Thymus (tissue), 14 donors: ENCODE measurements at places on chromosomes 6 and 20.

DNA sequence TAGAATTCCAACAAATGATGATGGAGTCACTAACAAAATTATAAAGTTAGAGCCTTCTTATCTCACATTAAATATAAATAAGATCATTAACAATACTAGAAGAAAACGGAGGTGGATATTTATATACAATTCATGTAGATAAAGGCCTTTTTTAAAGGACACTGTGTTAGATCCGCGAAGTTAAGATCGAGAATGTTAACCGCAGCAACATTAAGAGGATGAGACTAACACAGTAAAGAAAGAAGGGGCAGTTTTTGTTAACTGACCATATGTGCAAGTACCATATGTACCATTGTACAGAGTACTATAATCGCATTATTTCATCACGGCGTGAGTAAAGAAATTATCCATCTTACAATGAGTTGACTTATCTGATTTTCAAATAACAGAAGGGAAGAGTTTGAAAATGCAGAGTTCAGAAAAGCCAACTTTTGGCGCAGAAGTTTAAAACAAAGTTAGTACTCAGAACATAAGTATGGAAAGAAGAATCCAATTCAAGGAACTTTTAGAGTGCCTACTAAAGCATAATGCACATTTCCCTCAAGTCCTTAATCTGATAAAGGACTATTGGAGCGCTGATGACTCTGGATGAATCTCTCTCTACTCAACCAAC, 1.4 kb downstream of the FBXL4 start:
- no peak for DNase-seq

GRCh38 chr6:42532038-42532669, 31.7 kb upstream of the UBR2 start:
- peak; percentile 58 for DNase-seq

- no peak for DNase-seq
Observed at GRCh38 chr20:50328222-50328979, 137.8 kb downstream of the CEBPB start.

- no peak for DNase-seq
Observed at GRCh38 chr6:11738661-11739375, 39.8 kb downstream of the ADTRP start.

GRCh38 chr20:56826306-56826704, 197.2 kb downstream of the TFAP2C start:
- DNase-seq = no peak

DNA sequence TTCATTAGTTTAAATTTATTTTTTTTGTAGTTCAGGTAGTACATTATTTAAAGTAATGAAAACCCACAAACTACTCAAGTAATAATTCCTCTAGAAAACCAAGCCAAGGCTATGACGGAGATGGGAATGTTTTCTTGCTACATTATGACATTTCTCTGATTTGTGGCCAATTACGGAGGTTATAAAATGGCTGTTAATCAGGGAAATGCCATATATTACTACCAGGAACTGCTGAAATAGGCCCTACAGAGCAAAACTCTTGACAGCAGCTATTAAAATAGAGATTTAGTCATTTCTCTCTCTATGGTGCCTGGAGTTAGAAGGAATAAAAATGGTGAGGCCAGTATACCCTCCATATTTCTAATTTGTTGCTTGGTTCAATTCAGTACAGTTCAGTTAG, 280.0 kb downstream of the ARHGAP18 start:
- no peak for DNase-seq

- no peak for DNase-seq
Observed at GRCh38 chr20:39294137-39294725, 332.1 kb downstream of the DHX35 start.

GRCh38 chr6:101429845-101430244, 36.3 kb downstream of the GRIK2 start:
- no peak for DNase-seq

GRCh38 chr6:146857980-146858347, 259.2 kb downstream of the ADGB start:
- no peak for DNase-seq

- DNase-seq = no peak
Observed at GRCh38 chr6:16200321-16200883, 38.0 kb upstream of the GMPR start.

- no peak for DNase-seq
Observed at GRCh38 chr6:21496706-21497105, 96.8 kb upstream of the SOX4 start.

DNA sequence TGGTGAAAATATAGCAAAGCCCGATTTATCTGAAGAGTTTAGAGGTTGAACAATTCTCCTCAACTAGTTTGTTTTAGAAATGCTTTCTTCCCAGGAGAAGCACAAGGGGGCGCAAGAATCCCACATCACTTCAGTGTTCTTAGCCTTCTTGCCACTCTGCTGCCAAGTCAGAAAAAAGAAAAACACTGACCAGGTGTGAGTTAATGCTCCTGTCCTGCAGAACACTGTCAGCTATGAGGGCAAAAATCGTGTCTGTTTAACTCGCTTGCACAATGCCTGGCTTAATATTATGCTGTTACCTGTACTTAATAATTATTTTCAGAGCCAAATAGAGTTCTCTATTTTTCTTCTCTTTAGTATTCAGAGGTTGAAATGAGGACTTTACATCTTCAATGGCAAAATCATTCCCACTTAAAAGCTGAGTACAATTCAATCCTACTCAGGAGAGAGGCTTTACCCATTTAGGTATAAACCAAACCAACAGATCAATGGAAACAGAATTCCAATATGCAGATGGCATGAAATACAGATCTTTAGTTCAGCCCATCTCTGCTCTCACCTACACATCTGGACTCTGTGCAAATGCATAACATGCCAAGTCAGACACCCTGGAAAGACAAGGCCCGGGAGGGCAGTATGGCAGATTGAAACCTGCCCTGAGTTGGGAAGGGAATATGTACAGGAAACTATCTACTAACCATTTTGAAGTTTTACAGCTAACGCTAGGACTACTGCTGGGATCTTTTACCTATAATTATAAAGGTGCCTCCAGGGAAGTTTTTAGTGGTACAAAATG, 71.4 kb upstream of the TULP1 start:
- DNase-seq = peak; percentile 56

DNA sequence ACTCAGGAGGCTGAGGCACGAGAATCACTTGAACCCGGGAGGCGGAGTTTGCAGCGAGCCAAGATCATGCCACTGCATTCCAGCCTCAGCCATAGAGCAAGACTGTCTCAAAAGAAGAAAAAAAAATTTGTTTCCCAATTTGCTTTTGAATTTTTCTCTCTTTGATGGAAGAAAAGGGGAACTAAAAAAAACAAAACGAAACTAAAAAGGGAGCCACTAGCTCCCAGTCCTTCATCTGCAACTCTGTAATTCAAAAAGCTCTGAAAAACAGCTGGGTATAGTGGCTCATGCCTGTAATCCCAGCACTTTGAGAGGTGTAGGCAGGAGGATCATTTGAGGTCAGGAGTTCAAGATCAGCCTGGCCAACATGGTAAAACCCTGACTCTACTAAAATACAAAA, 9.5 kb downstream of the OVOL2 start:
- no peak for DNase-seq

- DNase-seq = no peak
Observed at GRCh38 chr6:39476151-39476550, 153.6 kb upstream of the KCNK16 start.

GRCh38 chr6:6008089-6008647, 1.4 kb upstream of the NRN1 start:
- no peak for DNase-seq

DNA sequence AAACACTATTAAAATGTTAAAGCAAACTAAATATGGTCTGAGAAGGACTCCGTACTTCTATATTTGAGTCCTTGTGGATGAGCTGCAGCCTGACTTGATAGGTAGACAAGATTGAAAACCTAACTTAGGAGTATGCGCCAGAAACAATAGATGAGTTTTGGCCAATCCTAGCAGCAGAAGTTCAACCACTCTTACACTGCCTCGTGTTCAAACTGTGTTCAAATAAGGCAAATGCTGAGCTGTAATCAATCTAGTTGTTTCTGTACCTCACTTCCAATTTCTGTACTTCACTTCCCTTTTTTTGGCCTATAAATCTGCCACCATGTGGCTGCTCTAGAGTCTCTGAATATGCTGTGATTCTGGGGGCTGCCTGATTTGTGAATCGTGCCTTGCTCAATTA, 13.2 kb upstream of the SERINC1 start:
- no peak for DNase-seq

GRCh38 chr6:29509711-29510110, 22.0 kb upstream of the MAS1L start:
- no peak for DNase-seq

GRCh38 chr20:49858076-49858585, 45.5 kb downstream of the SLC9A8 start:
- DNase-seq = no peak

DNA sequence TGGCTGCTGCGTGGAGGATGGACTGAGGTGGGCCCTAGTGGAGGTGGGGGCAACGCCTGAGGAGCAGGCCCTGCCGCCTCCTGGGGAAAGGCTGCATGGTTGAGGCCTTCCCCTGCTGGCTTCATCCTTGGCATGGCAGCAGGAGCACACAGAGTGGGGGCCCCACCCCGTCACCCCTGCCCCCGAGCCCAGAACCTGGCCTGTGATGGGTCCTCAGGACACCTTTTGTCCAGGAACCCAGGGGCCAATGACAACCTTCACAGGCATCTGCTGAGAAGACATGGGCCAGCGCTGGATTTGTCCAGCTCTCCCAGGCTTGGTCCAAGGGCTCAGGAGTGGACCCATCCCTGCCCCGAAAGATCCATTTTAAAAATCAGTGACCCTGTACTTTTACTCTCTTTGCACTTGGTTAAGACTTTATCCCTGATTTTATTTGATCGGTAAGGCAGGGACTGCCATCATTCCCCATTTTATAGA, 575 bp upstream of the SLC17A9 start:
- DNase-seq = no peak

DNA sequence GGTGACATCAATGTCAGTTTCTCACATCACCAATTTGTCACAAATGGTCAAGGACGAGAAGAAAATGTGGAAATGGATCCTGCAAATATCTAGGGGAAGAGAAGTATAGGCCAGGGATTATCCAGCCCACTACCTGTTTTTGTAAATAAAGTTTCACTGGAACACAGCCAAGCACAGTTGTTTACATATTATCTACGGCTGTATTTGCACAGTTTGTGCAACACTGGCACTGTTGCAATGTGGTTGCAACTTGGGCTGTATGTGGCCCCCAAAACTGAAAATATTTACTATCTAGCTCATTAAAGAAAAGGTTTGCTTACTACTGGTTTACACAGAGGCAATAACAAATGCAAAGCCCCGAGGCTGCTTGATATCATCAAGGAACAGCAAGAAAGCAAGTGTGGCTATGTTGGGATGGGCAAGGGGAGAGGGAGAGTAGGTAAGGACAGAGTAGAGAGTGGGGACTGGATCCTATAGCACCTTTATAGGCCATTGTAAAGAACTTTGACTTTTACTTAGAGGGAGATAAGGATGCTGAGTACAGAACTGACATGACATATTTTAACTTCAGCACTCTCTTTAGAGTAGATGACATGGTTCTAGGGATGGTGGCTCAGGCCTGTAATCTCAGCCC, 11.8 kb upstream of the STXBP5 start:
- no peak for DNase-seq

- no peak for DNase-seq
Observed at GRCh38 chr6:75377386-75377785, 92.8 kb upstream of the TMEM30A start.

GRCh38 chr6:134689641-134690040, 260.3 kb downstream of the ALDH8A1 start:
- no peak for DNase-seq

- no peak for DNase-seq
Observed at GRCh38 chr6:116476002-116476678, 15.0 kb downstream of the CALHM6 start.

DNA sequence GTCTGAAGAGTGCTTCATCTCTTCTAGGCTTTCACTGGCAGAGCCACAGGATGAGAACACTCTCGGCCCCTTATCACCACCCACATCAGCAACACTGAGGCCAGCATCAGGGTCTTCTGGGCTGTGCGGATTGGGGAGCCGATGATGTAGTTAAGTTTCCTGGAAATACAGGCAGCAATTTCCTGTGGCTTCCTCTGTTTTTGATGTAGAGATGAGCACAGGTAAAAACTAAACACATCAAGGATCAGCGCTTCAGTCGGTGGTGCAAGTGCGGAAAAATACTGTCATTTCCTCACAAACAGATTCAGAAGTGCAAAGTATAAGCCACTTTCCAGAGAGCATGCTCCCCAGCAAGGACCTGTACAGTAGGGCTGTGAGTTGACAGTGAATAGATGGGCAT, 62.6 kb downstream of the BACH2 start:
- peak; percentile 72 for DNase-seq

- DNase-seq = no peak
Observed at GRCh38 chr20:20887593-20888265, 175.3 kb upstream of the RALGAPA2 start.

DNA sequence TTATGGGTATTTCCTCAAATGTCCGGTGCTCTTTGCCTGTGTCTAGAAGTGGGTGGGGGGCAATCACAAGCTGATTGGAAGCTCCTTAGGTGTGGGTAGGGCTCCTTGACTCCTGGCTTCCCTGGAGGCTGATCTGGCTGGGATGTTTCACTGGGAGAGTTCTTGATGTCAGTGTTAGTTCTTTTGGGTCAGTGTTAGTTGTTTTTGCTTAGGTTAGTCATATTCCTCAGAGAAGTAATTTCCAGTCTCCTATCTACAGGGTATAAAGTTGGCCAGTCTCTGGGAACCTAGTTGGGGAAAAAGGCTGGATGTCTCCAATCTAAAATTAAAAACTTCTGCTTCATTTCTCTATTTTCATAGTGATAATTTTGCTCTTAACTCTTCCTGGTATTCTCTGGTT, 23.6 kb downstream of the CDC5L start:
- no peak for DNase-seq

GRCh38 chr6:159572439-159573110, 120.5 kb downstream of the SOD2 start:
- DNase-seq = no peak

DNA sequence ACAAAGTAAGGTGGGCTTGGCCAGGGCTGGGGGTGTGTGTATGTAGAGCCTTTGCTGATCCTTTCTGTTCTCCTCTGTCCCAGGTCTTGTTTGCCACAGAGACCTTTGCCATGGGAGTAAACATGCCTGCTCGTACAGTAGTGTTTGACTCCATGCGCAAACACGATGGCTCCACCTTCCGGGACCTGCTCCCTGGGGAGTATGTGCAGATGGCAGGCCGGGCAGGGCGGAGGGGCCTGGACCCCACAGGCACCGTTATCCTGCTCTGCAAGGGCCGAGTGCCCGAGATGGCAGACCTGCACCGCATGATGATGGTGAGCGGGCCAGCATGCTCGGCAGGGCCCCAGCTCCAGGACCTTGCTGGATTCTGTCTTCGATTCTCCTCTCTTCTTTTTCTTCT, 6.2 kb downstream of the DXO start:
- no peak for DNase-seq

GRCh38 chr6:135833771-135834170, 17.7 kb upstream of the PDE7B start:
- DNase-seq = no peak

- no peak for DNase-seq
Observed at GRCh38 chr20:6074145-6074561, 20.3 kb upstream of the LRRN4 start.
